ENCODE measurements at places on chromosomes 2 and 18.

GRCh38 chr2:110726285-110726684 lies 6.1 kb upstream of the ACOXL start:
- DNase-seq: no peak
- no peaks in the 10 kb centered on the region for H3K4me1 ChIP-seq
- H3K27me3 ChIP-seq: no peaks in the 10 kb centered on the region
- H3K36me3 ChIP-seq: no peaks in the 10 kb centered on the region

GRCh38 chr2:184598002-184598315 lies 370 bp upstream of the ZNF804A start:
- H3K4me3 ChIP-seq: peak overlapping the region; percentile 32
- H3K27me3 ChIP-seq: peaks cover 4% of the 10 kb centered on the region
- no peaks in the 10 kb centered on the region for H3K36me3 ChIP-seq

DNA sequence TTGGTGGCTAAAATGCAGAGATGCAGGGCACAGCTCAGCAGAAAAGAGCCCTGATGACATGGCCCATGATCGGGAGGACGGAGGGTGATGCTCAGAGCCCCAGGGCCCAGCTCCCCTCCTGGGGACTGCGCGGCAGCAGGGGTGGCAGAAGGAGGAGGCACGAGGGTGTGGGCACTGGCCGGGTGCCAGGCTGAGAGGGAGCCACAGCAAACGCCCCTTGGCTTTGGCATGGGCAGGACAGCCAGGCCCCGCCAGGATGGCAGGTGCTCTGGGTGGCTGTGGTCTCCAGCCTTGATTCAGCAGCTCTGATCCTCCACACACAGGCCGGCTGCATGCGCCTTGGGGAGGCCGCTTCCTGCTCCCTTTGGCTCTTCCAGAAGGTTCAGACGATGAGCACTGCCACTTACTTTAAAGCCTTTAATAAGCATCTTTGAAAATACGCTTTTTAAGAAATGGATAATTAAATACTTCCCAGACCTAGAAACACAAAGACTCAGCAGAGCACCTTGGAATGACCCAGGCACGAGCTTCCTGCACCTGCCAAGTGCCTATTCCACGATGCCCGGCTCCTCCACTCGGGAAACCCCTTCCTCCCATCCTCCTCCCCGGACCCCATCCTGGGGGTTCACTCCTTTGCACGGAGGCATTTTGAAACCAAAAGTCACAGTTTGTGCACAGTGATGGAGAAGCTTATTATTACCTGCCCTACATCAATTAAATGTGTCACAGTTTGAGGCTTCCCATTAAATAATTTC lies 78.5 kb upstream of the SNTG2 start:
- H3K4me1 ChIP-seq: no peaks in the 10 kb centered on the region
- no peak overlapping the region for H3K4me3 ChIP-seq
- H3K27me3 ChIP-seq: no peaks in the 10 kb centered on the region

GRCh38 chr18:58285449-58286130 lies 241.6 kb downstream of the NEDD4L start:
- no peaks in the 10 kb centered on the region for H3K36me3 ChIP-seq
- H3K4me3 ChIP-seq: no peak overlapping the region
- no peaks in the 10 kb centered on the region for H3K27me3 ChIP-seq
- DNase-seq: no peak

DNA sequence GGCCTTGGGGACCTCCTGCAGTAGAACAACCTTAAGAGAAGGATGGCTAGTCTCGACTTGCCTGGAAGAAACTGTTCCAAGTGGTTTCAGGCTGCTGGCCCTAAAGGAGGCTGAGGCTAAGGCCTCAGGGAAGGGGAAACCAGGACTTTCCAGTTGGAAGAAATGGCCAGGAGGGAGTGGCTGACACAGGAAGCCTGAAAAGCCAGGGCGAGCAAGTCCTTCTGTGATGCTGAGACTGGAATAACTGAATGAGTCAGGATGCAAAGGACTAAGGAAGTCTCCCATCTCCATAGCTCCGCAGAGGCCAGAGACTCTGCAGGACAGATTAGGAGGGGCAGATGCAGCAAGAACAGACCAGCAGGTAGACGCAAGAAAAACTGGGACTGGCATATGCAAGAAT lies 7.4 kb downstream of the HTRA2 start:
- H3K4me3 ChIP-seq: no peak overlapping the region
- no peaks in the 10 kb centered on the region for H3K27me3 ChIP-seq
- no peak overlapping the region for H3K27ac ChIP-seq
- DNase-seq: no peak

GRCh38 chr2:9596621-9597311 lies 34.0 kb downstream of the YWHAQ start:
- H3K4me1 ChIP-seq: no peaks in the 10 kb centered on the region
- peaks cover 29% of the 10 kb centered on the region for H3K36me3 ChIP-seq
- no peaks in the 10 kb centered on the region for H3K27me3 ChIP-seq
- no peak for DNase-seq
- no peak overlapping the region for H3K4me3 ChIP-seq

DNA sequence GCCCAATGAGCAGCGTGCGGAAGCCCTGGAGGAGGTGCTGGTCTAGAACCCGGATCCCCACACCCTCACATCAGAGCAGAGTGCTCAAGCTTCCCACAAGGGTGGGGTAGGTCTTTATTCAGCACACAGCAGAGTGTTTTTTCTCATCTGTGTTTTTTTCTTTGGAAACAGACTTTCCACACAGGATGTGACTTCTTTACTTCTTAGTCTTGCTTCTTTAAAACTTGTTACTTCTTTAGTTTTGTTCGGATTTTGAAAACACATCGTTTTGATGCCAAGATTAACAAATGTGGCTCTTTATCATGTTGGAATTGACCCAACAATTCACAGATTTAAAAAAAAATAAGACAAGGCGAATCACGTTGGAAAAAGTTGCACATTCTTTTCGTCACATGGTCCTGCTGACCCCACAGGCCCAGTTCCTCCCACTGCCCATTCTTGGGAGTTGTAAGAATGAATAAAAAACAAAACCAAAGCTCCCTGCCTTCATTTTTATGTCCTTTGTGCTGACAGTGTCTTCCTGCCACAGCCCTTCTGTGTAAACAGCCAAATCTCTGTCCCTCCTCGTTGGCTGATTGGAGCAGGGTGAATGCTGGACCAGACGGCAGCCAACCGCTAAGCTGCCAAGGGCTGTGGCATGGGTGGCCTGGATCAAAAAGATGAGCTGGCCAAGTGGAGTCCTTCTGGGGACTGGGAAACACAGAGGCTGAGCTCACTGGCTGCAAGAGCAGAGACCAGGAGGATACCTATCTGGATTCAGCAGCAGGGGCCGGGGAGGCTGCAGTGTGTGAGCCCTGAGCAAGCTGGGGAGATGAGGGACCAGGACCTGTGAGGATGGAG lies 81.6 kb downstream of the TWIST2 start:
- H3K36me3 ChIP-seq: no peaks in the 10 kb centered on the region
- peak overlapping the region; percentile 76 for H3K27ac ChIP-seq
- peak; percentile 86 for DNase-seq
- H3K27me3 ChIP-seq: no peaks in the 10 kb centered on the region

GRCh38 chr18:74609535-74609934 lies 11.9 kb downstream of the ZNF407 start:
- no peak overlapping the region for H3K4me3 ChIP-seq
- H3K27ac ChIP-seq: no peak overlapping the region
- no peaks in the 10 kb centered on the region for H3K27me3 ChIP-seq
- peaks cover 2% of the 10 kb centered on the region for H3K4me1 ChIP-seq

DNA sequence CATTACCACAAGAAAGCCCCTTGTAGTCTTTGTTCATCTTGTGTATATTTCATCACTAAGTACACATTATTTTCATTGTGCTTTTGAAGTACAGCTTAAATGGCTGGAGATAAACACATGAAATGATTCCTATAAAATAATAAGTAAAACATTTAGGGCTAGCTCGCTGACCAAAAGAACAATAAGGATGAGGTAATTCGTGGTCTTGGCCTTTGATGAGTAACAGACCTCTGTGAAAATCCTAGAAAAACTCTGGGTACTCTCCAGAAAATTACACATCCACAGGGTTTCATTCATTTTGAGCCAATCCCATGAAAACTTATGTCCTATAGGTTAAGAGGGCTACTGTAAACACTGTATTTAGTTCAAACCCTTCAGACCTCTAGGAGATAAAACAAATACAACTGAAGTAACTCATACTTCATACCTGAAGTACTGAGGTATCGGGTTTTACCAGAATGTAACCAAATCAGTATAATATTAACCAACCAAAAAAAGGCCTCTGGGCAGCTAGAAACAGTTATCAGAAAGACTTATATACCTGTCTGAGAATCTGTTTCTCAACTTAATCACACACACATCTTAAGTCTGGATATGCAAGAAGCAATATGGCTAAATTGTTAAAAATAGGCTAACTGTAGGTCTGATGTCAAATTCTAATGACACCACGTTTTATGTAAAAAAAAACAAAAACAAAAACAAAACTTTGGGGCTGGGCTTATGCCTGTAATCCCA lies 31.0 kb downstream of the CFAP36 start:
- no peak overlapping the region for H3K27ac ChIP-seq
- no peaks in the 10 kb centered on the region for H3K27me3 ChIP-seq
- no peaks in the 10 kb centered on the region for H3K4me1 ChIP-seq
- DNase-seq: no peak

DNA sequence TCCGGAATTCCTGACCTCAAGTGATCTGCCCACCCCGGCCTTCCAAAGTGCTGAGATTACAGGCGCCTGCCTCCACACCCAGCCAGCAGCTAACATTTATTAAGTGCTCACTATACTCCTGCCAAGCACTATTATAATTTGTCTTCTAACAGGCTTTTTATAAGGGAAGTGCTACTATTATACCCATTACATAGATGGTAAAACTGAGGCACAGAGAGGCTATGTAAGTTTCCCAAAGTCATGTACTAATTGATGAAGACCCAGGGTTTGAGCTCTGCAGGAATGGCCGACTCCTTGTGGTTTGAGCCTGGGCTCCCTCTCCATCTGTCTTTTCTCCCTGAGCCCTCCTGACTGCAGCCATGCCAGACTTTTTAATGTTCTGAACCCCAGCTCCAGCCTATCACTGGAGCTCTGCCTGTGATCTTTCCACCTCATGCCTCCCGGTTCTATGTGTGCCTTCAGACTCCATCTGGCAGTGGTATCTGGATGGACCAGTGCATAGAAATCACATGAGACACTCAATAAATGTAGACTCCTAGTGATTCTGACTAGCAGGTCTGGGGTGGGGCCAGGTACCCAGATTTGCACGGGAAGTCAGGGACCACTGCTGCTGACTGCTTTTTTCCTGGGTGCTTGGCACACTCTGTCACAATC lies 197.1 kb downstream of the NEDD4L start:
- H3K4me3 ChIP-seq: no peak overlapping the region
- no peaks in the 10 kb centered on the region for H3K27me3 ChIP-seq
- H3K4me1 ChIP-seq: no peaks in the 10 kb centered on the region
- H3K36me3 ChIP-seq: no peaks in the 10 kb centered on the region
- DNase-seq: no peak

DNA sequence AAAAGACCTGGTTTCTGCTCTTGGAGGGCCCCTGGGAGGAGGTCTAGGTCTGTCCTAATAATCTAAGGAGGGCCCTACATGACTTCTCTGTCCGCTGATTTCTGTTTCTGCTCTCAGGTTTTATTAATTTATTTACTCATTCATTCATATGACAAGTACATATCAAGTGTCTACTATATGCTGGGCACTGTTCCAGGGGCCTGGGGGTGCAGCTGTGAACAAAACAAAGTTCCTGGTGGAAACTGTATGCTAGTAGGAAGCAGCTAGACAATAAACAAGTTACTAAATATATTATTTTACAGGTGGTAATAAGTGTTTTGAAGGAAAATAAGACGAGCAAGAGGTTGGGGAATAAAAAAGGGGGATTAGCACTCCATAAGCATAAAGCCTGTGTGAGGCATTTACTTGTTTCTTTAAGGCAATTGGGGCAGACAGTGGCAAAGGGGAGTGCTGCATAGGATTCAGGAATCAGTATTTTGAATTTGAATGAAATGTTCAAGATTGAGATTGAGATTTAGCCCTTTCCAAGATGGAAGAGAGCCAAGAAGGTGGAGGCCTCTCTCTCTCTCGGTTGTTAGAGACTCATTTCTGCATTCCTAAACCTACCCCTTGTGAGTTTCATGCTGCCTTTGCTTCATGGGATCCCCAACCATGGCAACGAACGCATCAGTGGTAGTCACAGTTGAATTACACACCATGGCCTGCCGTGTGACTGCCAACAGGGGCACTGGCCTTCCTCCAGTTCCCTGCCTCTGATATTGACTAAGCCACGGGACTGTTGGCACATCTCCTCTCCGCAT lies 28.3 kb downstream of the DRC1 start:
- no peaks in the 10 kb centered on the region for H3K27me3 ChIP-seq
- DNase-seq: no peak
- H3K27ac ChIP-seq: no peak overlapping the region

DNA sequence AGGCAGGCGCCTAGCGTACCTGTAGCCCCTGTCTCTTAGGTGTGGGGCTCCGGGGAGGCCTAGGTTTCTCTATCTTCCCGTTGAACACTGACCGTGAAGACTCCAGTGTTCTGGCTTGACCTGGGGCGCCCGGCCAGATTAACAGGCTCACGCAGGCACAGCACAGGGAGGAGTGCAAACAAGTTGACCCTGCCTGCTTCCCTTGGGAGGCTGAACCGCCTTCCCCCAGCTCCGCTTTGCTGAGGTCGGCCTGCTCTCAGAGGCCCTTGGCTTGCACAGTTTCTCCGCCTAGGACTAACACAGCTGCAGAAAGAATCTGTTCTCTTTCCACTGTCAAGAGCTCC lies 567 bp downstream of the PCYOX1 start:
- H3K27ac ChIP-seq: peak overlapping the region; percentile 95
- no peaks in the 10 kb centered on the region for H3K27me3 ChIP-seq
- DNase-seq: peak; percentile 71
- peaks cover 4% of the 10 kb centered on the region for H3K36me3 ChIP-seq
- H3K4me1 ChIP-seq: no peaks in the 10 kb centered on the region

DNA sequence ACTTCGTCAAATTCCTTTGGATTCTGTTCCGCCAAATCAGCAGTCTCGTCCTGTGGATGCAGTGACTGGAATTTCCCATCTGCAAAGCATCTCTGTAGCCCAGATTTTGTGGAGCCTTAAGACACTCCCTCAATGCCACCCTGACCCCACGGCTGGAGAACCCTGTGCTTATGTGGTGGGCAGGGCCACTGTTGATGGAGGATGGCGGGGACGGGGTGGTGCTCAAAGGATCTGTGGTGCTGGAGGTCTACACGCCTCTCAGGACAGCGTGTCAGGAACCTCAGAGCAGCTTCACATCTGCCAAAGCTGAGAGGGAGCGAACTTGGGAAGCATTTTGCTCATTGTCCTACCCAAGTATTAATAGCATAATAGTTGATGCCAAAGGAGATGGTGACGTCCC lies 200.1 kb downstream of the MGAT5 start:
- H3K27me3 ChIP-seq: no peaks in the 10 kb centered on the region
- peak overlapping the region; percentile 4 for H3K27ac ChIP-seq
- no peak for DNase-seq
- peaks cover 19% of the 10 kb centered on the region for H3K36me3 ChIP-seq
